ENCODE measurements at places on chromosomes 7 and 10. TPM values are rescaled to one million over a fixed set of nuclear protein-coding genes. Genes with fewer than 3 reads are reported as not detected.
A peak's percentile ranks its signal among the peaks of the same experiment; 100 is the strongest.

The TSPAN12 gene
- total RNA-seq: not detected

The RBM20 gene
- 0.06 TPM for total RNA-seq

The COL28A1 gene
- total RNA-seq: not detected

The AKR1C4 gene
- total RNA-seq: not detected

The GCK gene
- total RNA-seq: 0.30 TPM

The EGR2 gene
- 2.2 TPM for total RNA-seq

DNA sequence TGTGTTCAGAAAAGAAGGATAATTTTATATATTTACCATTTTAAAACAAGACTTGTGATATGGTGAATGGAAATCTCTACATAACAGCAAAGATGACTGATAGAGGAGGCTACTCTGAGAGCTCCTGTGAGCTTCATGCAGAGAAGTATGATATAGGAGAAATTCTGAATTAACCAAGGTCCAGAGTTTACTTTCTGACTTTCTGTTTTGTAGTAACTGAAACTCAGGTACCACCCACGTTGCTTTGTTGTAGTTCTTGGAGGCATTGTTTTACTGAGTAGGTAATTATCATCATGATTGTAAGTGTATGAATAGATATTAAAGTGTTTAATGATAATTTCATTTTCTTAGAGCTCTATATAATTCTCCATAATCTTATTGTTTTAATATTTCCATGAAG is 18.0 kb upstream of the SFR1 start:
- no peaks in the 10 kb centered on the region for H3K4me1 ChIP-seq
- no peak for DNase-seq
- H3K27me3 ChIP-seq: peaks cover 30% of the 10 kb centered on the region
- no peak overlapping the region for H3K27ac ChIP-seq
- H3K4me3 ChIP-seq: no peak overlapping the region

GRCh38 chr7:826230-826917 is 5.9 kb upstream of the SUN1 start:
- no peaks in the 10 kb centered on the region for H3K27me3 ChIP-seq
- peaks cover 3% of the 10 kb centered on the region for H3K36me3 ChIP-seq
- no peak for DNase-seq
- H3K4me1 ChIP-seq: peaks cover 9% of the 10 kb centered on the region

- peak overlapping the region; percentile 73 for H3K27ac ChIP-seq
- H3K27me3 ChIP-seq: no peaks in the 10 kb centered on the region
- peak overlapping the region; percentile 41 for H3K4me3 ChIP-seq
- DNase-seq: no peak
- H3K4me1 ChIP-seq: peaks cover 22% of the 10 kb centered on the region
- peaks cover 13% of the 10 kb centered on the region for H3K36me3 ChIP-seq
Measured at GRCh38 chr7:64686493-64687184, 20.7 kb downstream of the ZNF107 start.

All from activated naive CD8-positive, alpha-beta T cell treated with anti-CD3 and anti-CD28 coated beads, Interleukin-2, amount 10 ng/mL, durations not matched to agents 7 days and 5 days (primary cell).